ENCODE measurements at places on chromosomes 16 and 17.
A peak's percentile ranks its signal among the peaks of the same experiment; 100 is the strongest.

GRCh38 chr17:57909551-57909950 lies 45.7 kb downstream of the CUEDC1 start:
- no peak for DNase-seq

- no peak for DNase-seq
Measured at GRCh38 chr16:8572919-8573724, 17.2 kb downstream of the TMEM114 start.

DNA sequence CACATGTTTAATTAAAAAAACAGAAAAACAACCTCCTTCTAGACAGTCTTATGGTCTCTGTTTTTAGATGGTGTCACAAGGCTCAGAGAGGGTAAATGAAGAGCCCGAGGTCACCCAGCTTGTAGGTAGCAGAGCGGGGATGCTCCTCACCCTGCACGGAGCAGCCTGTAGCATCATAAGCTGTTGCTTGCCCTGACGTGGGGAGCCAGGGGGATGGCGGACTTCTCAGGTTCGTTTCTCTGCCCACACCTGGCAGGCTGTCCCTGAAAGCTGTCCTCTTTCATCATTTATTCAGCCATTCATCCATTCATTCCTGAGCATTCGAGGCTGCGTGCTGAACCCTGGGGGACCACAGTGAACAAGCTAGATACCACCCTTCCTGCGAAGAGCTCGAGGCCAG lies 75.7 kb upstream of the KSR1 start:
- no peak for DNase-seq

DNA sequence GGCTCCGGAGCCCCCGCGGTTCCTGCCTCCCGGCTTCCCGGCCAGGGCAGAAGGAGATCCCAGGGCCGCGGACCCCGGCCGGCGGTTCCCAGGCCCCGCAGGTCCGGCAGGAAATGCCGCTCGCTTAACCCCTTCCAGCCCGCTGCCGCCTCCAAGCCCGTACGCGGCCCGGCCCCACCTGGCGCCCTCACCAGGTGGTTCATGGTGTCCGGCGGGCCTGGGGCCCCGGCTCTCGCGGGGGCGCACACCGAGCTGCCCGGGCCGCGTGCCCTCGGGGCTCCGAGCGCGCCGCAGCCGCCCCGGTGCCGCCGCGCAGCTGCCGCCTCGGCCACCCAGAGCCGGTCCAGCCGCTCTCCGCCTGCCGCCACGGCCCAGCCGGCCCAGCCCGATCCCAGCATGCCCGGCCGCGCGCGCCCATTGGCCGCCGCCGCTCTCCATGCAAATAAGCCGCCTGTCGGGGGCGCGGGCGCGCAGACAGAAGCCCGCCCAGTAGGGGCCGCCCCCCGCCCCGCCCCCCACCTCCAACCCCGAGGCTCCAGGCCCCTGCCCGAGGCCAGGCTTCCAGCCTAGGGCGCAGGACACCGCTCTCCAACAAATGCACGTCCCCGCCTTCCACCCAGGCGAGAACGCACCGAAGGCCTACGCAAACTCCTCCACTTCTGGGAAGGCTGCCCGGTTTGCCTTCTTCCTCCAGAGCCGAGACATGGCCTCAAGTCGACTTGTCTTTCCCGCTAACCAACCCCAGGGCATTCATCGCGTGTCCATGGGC lies at the start of gene BCAR1:
BCAR1 (minus strand) TSS at position 345 of the 769 bp plus-strand sequence; CDS start at position 203, 142 bp downstream.
- peak; percentile 87 for DNase-seq

- DNase-seq = peak; percentile 12
Measured at GRCh38 chr17:79114458-79115301, 40.1 kb downstream of the ENGASE start.

- no peak for DNase-seq
Measured at GRCh38 chr16:30567991-30568638, 3.4 kb downstream of the ZNF688 start.

DNA sequence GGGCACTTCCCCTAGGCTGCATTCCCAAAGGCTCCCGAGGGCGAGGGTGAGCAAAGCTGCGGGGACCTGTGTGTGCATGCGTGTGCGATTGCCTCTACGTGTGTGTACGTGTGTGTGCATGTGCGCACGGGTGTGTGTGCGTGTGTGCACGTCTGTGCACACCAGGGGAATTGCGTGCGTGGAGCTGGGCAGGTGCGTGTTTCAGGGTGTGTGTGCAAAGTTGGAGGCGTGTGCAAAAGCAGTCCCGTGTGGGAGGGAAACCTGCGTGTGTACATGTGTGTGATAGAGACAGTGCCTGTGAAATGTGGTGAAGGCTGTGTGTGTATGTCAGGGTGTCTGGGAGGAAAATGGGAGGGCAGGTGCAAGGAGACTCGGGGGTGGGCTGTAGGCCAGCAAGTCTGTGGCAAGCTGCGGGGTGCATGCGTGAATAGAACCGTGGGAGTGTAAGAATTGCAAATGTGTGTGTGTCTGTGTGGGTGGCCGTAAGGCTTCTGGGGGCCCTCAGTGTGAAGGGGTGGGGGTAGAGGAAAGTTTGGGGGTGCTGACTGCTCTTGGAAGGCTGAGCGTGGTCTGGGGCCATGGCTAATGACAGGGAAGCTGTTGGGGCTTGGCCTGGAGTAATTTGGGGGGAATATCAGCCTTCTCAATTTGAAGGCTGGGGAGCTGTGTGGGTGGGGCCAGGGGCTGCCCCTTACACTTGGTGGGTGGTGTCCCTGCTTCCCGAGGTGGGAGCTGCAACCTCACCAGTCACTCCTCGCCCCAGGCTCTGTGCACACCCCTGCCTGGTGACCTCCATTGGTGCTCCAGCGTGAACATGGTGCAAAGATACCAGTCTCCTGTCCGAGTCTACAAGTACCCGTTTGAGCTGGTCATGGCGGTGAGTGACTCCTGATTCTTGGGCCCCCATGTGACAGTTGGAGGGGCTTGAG lies 644 bp downstream of the SEC14L5 start:
- no peak for DNase-seq

- no peak for DNase-seq
Measured at GRCh38 chr16:14219983-14220382, 148.9 kb downstream of the MRTFB start.

DNA sequence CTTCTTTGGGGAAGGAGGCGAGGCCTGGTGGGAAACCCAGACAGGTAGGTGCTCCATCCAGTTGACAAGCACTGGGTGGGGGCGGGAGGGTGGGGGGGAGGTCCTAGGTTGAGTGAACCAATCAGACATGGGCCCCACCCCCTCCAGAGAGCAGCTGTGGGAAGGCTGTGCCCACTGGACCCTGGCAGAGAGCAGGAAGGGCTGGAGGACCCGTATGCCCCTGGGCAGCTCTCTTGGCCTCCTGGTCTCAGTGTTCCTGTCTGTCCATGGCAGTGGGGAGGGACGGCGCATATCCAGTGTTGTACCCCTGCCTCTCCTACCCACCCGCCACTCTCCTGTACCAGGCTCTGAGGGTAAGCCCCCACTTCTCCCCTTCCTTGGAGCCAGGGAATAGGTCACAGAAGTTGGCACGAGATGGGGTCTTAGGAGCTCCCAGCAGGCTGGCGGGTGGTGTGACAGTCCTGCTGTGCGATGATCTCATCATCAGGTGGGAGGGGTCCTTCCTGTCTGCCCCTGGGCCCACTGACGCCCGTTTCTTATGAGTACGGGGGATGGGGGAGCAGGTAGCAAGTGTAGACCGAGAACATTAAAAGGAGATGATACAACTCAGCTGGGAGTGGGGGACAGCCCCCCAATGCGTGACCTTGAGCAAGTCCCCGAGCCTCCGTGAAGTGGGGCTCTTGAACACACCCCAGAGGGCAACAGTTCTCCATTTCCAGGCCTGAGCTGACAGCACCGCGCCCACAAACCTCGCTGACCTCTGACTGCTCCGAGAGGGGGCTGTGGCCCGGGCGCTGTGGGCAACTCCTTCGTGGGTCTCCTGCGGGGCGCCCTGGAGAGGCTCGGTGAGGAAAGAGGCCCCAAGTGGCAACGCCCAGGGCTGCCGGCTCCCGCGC lies 1.2 kb upstream of the ZFPM1 start:
- DNase-seq = no peak

All from hippocampal formation (tissue), 2 donors.